ENCODE measurements at places on chromosomes 6 and 20.
A peak's percentile ranks its signal among the peaks of the same experiment; 100 is the strongest.

DNA sequence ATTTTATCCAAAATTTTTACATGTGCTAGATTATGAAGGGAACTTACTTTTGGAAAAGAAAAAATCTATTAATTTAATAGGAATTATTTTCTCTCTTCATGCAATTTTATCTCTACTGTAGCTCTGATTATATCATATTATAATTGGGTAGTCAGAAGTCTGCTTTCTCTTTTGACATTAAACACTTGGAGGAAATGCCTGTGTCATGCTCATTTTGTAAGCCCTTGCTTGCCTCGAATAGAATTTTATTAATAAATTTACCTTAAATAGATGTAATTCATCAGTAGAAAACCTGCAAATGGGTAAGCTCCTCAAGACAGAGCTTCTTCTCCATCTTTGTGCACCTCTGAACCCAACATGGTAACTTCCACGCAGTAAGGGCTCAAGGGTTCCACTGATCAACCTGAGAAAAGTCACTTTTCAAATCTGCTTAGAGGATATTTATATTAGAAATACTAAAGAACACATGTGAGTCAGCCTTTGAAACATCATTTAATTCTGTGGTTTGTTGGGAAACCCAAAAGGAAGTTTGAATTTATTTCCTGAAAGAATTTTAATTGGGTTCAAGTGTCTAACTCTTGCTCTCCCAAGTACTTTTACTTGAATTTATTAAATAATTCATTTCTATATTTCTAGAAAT lies 266.0 kb downstream of the ALDH8A1 start:
- peak; percentile 25 for DNase-seq

DNA sequence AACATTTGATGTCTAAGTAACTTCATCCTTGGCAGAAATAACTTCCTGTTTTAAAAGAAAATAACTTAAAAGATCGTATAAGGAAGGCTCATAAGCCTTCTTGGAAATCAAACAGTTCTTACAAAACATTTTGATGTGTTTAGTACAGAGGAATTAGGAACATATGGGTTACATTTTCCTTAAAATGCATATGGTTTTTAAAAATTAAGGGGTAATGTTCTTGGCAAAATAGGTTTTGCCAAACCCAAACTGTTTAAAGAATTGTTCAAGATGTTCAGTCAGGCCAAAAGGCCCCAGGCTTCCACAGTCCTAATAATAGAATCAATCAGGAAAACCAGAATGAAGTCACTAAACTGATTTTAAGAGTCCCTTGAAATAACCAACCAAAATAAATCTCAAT lies 142.7 kb upstream of the SLC35B3 start:
- no peak for DNase-seq

- no peak for DNase-seq
These were observed 75.9 kb downstream of the PREX1 start for GRCh38 chr20:48751871-48752270.

DNA sequence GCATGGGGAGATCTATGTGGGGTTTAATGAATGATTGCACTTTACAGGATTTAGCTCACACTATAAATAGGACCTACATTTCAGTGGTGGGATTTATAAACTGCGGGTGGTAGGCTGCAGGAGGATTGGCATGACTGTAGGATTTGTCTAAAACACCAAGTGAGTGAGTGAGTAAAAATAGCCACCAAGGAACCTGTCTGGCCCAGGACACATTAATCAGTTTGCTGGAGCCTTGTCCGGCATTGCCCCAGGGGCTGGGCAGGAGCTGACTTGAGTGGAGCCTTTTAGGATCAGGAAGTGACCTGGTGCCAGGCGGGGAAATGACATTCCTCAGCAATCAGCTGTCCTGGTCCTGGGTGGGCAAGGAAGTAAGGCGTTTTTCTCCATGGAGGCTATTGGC lies 278.7 kb upstream of the PRND start:
- DNase-seq = no peak

GRCh38 chr6:55108134-55109130 lies 65.9 kb upstream of the HCRTR2 start:
- DNase-seq = no peak
